ENCODE measurements at places on chromosomes 5 and 9.

DNA sequence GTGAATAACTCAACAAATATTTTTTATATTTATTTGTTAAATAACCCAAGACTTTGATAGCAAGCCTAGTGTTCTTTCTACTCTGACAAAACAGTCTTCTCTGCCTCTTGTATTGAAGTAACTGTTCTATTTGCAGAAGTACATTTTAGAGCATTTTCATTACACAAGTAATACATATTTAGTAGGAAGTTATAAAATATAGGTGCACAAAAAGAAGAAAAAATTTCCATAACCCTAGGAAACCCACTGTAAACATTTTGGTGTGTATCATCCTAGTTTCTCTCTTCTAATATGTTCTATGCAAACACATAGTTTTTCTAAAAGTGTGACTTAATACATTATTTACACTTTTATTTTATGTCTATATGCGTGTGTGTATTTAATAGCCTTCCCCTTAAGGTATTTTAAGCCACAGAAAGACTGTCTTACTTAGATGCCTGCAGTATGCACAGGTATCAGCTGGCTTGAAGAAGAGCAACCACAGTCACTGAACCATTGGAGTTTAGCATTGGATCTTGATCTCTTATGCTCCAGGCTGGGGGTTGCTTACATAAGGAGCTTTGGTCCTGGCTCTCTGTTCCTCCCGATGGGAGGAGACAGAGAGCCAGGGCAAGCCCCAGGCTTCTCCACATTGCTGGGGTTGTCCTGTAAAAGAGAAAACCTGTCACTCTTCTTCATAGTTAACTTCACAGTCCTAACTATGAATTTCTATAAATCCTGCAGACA is 3.8 kb downstream of the SELENOP start:
- no peak for DNase-seq

- no peak for DNase-seq
Observed at GRCh38 chr5:65808251-65808741, 86.3 kb downstream of the NLN start.

DNA sequence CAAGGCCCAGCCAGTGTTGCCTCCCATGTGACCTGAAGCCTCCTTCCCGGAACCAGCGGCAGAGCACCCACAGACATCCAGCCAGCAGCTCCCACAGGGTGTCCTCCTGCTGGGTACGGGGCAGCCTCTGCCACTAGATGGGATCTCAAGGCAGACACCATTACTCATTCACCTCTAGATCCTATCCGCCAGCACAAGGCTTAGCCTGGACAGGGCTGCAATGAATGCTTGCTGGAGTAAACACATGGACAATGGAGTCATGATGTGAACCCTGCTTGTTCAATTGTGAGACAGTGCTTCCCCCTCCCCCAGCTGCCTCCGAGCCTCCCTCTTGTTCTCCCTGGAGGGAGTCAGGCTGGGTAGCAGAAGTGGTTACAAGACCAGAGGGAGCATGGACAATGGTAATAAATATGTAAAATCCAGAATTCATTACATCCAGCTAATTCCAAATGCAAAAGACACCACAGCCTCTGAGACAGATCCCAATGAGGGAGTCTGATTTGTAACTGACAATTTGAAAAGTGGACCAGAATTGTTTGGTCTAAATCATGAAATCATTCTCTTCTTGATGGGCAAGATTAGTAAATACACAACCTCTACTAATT is 132.0 kb downstream of the CRB2 start:
- DNase-seq = no peak

GRCh38 chr5:89097103-89097502 is 214.1 kb upstream of the MEF2C start:
- no peak for DNase-seq

DNA sequence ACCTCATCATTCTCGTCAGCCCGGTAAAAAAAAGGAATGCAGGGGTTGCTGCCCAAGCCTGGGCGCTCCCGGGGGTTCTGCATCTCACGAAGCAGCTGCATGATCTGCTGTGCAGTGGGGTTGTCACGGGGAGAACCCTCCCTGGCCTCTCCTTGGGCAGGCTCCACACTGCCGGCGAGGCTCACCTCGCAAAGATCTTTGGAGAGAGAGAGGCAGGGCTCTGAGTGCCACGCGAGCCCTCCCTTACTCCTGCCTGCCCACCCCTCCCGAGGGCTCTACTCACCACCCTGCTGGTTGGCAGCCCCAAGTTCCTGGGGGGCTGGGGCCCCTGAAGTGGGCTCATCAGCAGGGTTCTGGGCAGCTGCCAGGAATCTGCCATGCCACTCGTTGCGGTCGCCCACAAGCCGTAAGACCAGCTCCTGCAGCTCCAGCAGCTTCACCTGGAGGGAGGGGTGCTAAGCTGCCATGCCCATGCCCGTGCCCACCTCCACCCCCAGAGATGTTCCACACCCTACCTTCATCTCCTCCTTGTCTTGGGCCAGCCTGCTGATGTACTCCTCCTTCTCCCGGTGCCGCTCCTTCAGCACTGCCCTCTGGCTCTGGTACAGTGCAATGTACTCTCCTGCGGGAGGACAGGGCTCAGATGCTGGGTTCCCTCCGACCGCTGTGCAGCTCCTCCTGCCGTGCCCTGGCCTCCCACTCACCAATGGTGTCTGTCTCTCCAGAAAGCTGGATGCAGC is 18.6 kb downstream of the GOLGA2 start:
- DNase-seq = no peak

GRCh38 chr9:35748858-35749514 is at the start of the genes GBA2 and RGP1:
TSS of gene GBA2 (minus strand) at chr9:35749228. CDS start at chr9:35748704, 524 bp downstream.
TSS of gene RGP1 (plus strand) at chr9:35749287. CDS start at chr9:35749756, 469 bp downstream.
- DNase-seq = peak; percentile 40

GRCh38 chr9:82721593-82721992 is 341.3 kb downstream of the RASEF start:
- no peak for DNase-seq

GRCh38 chr5:61461926-61462325 is 129.9 kb downstream of the ZSWIM6 start:
- DNase-seq = no peak

DNA sequence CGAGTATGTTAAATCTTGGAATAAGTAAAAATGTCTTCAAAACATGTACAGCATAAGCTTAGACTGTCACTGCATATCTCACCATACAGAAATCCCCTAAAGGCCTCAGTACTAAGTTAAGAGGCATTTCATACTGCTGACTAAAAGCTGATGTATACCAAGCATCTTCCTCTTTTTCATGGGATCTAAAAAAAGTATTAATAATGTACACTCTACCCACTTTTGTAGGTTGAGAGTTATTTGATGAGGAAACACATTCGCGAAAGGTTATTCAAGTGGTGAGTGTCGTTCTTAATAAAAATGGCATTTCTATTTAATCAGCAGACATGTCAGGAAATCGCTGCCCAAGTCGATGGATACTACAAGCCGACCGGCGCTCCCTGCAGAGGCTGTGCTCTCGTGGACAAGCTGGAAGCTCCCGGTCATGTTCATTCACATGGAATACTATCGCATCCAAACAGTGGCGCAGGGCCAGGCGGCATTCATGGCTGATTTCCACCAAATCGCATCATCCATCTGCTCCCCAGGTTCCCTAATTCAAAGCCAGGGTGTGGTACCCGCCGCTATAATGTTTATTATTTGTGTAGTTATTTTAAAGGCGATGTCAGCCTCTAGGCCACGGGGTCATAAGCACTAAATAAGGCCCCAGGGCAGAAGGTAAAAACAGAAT is 724 bp downstream of the SGTB start:
- peak; percentile 40 for DNase-seq

DNA sequence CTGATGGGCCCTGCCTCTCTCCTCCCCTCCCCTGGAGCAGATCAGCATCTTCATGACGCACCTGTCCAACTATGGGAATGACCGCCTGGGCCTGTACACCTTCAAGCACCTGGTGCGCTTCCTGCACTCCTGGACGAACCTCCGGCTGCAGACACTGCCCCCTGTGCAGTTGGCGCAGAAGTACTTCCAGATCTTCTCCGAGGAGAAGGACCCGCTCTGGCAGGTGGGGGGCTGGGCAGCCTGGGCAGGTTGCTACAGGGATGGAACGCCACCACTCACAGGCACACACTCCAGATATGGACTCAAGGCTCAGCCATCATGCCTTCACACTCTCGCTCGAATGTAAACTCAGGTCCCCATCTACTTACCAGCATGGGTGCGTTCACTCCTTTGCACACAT is 32.1 kb downstream of the NDST1 start:
- no peak for DNase-seq

GRCh38 chr5:14902826-14903560 is 31.4 kb upstream of the ANKH start:
- DNase-seq = no peak

- no peak for DNase-seq
Observed at GRCh38 chr5:158431369-158432029, 572.6 kb upstream of the CLINT1 start.

- no peak for DNase-seq
Observed at GRCh38 chr5:4216142-4216541, 620.5 kb downstream of the IRX1 start.

DNA sequence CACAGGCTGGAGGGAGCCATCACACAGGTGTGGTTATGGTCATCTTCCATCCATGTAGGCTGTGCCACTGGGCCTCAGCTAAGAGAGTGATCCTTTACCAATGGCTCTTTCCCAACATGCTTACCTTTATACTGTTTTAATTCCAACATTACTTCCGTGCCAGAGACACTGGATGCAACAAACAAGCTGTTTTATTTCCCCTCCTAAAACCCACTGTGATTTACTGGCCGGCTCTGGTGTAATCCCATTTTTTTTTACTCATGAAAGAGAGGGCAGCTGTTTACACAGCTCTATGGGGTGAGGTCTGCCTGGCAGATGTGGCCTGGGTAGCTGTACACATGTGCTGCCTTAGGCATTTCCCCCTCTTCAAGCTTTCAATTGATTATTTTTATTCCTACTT is 58.5 kb downstream of the MACROH2A1 start:
- DNase-seq = no peak

- DNase-seq = no peak
Observed at GRCh38 chr9:135488527-135488926, 8.9 kb downstream of the PPP1R26 start.

DNA sequence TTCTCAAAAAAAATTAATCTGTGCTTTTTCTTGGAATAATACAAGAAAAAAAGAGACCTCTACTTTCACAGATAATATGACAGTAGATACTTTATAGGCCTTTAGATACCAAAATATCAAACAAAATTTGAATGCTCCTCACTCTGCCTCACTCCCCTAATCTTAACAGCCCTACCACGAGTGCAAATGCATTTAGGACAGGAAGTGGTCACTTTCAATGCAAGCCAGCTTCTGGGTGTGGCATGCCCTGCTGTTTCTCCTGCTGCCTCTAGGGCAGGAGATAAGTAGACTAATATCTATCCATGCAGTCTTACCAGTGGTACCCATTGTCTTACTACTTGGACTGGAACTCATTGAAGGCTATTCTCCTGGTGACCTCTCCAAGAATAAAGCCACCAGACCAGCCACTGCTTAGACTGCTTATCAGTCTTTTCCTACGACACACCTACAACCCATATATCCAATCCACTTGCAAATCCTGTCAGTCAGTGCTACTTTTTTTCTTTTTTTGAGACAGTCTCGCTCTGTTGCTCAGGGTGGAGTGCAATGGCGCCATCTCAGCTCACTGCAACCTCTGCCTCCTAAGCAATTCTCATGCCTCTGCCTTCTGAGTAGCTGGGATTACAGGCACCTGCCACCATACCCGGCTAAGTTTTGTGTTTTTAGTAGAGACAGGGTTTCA is 23.0 kb downstream of the FRRS1L start:
- no peak for DNase-seq

- no peak for DNase-seq
Observed at GRCh38 chr5:176845392-176845713, 35.0 kb downstream of the UNC5A start.

DNA sequence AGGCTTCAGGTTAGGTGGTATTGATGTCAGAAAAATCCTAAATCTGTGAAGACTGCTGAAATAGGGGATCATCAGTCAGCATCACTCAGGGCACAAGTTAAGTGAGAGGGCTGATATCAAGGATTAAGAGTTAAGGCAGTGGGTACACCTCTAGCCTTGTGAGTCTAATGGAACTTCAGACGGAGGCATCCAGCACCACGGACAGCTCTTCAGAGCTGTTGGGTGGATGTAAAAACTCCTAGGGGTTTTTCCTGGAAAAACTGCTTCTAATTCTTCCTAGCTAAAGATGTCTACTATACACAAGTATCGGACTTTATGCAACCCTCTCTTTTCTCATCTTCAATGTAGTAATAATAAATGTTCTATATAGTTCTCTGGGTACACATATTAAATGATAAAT is 165.9 kb downstream of the SH3GL2 start:
- DNase-seq = no peak

DNA sequence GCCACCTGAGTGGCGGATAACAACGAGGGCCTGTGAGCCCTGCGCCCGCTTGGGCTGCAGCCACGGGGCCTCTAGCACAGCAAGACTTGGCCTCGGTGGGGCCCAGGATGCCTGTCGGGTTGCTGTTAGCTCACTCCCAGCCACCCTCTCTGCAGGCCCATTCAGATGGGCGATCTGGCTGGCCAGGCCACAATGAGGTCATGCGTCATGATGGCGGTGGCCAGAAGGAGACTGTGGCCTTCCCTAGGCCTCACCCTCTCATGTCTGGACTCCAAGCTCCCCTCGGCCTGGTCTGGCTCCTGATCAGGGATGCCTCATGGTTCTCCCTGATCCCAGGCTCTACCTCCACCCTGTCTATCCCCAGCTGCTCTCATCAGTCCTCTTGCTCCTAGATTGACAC is 19.0 kb upstream of the TCOF1 start:
- no peak for DNase-seq

DNA sequence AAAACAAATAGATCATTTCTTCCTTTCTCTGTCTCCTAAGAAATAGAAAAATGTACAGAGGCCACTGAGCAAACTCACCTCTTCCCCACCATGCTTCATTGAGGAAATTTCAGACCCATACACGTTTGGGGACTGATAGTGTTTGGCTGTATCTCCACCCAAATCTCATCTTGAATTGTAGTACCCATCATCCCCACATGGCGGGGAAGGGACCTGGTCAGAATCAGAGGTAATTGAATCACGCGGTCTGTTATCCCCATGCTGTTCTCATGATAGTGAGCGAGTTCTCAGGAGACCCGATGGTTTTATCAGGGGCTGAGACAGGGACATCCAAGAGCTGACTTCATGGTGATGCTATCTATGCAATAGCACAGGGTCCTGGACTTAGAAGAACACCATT is 1655.8 kb downstream of the MAT2B start:
- DNase-seq = no peak

GRCh38 chr5:116626945-116627679 is 52.5 kb upstream of the SEMA6A start:
- DNase-seq = no peak

GRCh38 chr5:118544887-118545449 is 443.4 kb downstream of the DTWD2 start:
- no peak for DNase-seq

GRCh38 chr5:177432839-177433657 is 6.6 kb downstream of the GRK6 start:
- no peak for DNase-seq

GRCh38 chr5:79436821-79437220 is 77.1 kb downstream of the HOMER1 start:
- DNase-seq = no peak

GRCh38 chr9:104927912-104928740 is at the start of gene ABCA1:
TSS of gene ABCA1 (minus strand) at chr9:104928155. CDS start at chr9:104903679, 24,476 bp downstream.
- peak; percentile 55 for DNase-seq
